ENCODE measurements at places on chromosomes 3 and 15.

GRCh38 chr15:90860450-90860849 is 7.9 kb upstream of the FURIN start:
- DNase-seq, result no peak

GRCh38 chr3:72054976-72055375 is 270.0 kb upstream of the PROK2 start:
- DNase-seq, result no peak

DNA sequence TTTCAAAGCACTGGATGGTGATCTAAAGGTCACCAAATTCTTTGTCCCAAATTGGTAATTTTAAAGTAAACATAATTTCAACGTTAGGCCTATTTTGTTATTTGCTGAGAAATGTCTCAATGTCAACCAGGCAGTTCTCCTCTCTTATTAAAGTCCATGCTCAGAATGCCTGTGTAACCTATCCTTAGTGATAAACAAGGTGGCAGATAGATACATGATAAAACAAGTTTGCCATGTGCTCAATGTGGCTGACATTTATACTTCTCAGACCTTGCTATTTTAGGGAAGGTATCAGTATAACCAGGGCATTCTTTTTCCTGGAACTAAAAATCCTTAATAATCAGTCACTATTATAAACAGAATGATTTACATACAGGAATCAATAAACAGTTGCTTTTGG is 8.5 kb downstream of the MBNL1 start:
- DNase-seq, result no peak

DNA sequence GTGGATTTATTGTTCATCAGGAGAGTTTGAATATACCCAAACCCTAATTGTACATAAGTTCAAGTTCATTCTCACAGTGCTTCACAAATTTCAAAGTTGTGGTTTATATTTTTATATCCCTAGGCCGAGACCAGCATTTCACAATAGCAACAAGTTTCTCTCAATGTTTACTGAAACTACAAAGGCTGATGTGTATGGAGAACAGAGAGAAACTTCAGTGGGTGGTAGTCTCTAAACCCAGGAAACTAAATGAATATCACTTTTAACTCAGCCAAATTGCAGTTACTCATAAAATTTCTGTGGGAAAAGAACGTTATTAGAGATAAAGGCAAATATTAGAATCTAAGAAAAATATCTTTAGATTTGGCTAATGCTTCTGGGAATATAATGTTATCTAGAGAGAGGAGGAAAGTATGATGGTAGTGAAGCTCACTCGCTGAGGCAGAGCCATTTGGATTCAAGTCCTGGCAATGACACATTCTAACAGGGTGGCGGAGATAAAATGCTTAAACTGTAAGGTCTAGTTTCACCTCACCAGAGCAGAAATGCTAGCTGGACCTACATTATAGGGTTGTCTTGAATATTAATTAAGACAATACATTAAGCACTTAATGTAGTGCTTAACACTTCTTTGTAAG is 514.8 kb downstream of the EPHA3 start:
- DNase-seq, result no peak

GRCh38 chr15:101116681-101116976 is 135.2 kb downstream of the CHSY1 start:
- no peak for DNase-seq

DNA sequence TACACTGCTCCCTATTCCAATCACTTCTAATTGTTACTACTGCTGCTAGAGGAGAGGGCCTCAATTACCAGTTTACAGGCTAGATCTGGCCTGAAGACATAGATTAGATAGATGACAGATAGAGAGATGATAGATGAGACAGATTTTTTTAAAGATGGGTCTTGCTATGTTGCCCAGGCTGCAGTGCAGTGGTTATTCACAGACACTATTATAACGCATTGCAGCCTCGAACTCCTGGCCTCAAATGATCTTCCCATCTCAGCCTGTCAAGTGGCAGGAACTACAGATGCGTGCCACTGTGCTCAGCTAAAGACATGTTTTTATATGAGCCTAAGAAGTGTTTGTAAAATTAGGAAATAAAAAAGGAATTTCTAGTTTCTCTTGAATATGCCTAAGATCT is 6.2 kb downstream of the SLC33A1 start:
- no peak for DNase-seq

GRCh38 chr3:14234251-14235002 is 55.8 kb downstream of the LSM3 start:
- no peak for DNase-seq

GRCh38 chr3:11077466-11077865 is 76.8 kb upstream of the HRH1 start:
- peak; percentile 7 for DNase-seq

GRCh38 chr15:101025896-101026631 is 106.9 kb downstream of the LRRK1 start:
- DNase-seq, result no peak

DNA sequence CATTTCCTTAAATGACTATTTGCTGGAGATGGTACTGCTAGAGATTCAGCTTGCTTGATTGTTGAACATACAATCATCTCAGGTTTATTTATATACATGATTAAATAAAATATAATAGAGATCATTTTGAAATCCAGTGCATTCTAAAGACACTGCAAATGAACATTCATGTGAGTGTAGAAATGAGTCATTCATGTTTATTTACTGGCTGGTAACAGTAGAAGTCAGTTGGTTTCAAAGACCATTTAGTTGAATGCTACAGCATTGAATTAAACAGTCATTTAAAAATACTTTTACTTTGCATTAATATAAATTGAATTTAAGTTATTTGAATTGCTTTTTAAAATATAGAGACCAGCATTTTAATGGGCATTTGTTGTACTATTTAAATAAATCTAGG is 551.9 kb upstream of the GOLIM4 start:
- no peak for DNase-seq

- no peak for DNase-seq
Observed at GRCh38 chr15:31606194-31606669, 279.6 kb downstream of the KLF13 start.

- DNase-seq, result no peak
Observed at GRCh38 chr15:101001056-101001455, 81.9 kb downstream of the LRRK1 start.

DNA sequence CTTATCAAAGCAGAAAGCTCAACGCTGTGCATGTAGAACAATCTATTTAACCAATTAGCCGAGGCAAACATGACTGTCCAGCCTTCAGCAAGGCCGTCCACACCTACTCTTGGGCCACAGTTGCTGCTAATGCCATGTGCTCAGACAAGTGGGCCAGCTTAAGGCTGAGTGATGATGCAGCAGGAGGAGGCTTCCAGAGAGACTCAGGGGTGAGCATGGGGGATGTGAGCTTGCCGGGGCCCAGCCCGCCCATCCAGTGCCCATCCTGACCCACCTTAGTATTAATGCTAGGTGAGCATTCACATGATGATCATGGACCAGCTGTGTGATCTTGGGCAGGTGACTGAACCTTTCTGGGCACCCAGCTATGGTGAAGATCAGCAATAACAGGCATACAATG is 150.1 kb downstream of the TPRA1 start:
- DNase-seq, result no peak

- DNase-seq, result no peak
Observed at GRCh38 chr15:89649716-89650115, 5.6 kb downstream of the KIF7 start.

DNA sequence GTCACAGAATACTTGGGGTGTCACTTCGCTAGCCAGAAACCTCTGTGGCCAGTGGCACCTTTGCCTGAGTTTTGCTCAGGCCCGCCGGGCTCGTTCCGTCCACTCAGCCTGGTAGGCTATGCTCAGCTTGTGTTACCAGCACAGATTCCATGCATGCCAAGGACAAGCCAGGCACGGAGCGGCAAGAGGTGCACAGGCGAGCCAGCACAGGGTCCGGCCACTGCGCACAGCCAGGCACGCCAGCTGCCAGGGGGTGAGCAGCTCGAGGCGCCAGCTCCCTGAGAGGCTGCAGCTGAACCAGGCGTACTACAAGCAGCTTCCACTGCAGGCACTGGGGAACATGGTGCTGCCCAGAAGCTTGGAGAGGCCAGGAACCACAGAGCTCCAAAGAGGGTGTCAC is 14.7 kb downstream of the PCYT1A start:
- DNase-seq, result no peak

GRCh38 chr15:99371180-99372103 is 120.2 kb downstream of the LRRC28 start:
- no peak for DNase-seq

GRCh38 chr15:65979316-65979715 is 110.0 kb downstream of the RAB11A start:
- no peak for DNase-seq

DNA sequence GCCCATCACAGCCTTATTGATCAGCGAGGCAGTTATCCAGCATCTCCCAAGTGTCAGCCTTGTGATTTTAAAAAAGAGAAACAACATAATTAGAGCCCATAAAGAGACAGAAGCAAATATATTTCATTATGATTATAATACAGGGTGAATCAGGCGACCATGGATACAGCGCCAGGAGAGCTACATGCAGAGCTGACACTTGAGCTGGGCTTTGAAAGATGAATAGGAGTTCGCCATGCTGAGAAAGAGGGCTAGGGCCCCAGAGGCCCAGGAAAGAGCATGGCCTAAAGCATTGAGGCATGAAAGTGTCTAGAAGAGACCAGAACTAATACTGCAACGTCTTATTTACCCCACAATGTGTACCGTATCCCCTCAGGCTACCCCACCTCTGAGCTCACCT is 4.2 kb upstream of the CORO2B start:
- no peak for DNase-seq

DNA sequence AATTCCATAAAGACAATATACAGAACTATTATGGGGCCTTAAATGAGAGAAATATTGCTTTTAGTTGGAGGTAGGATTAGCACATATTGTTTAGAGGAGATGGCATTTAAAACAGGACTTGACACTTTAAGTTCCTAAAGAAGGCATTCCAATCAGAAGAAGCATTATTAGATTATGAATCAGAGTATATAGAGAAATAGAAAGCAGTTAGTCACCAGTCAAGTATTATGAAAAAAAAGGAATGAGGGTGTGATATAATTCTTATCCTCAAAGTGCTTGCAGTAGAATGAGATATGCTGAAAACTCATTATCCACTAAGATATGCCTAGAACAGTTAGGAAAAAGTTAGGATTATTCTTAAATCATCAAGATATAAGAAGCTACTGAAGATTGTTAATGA is 456.2 kb downstream of the ZNF385D start:
- no peak for DNase-seq

GRCh38 chr3:69266585-69266984 is 119.3 kb downstream of the FRMD4B start:
- no peak for DNase-seq

DNA sequence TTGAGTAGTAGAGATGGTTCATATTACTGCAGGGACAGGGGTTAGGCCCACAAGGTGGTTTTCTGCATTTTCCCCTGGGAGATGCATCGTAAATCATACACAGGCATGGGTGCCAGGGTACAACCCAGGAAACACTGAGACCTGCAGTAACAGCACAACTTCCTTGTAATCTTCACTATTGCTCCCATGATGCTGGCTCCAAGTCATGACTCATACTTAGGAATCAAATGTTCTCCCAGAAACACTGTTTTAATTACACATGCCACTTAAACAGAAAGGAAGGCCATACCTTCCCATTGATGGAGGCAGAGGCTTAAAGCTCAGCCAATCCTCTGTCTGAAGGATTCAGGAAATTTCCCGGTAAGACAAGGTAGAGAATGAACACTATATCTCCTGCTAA is 106.5 kb downstream of the ERC2 start:
- no peak for DNase-seq

DNA sequence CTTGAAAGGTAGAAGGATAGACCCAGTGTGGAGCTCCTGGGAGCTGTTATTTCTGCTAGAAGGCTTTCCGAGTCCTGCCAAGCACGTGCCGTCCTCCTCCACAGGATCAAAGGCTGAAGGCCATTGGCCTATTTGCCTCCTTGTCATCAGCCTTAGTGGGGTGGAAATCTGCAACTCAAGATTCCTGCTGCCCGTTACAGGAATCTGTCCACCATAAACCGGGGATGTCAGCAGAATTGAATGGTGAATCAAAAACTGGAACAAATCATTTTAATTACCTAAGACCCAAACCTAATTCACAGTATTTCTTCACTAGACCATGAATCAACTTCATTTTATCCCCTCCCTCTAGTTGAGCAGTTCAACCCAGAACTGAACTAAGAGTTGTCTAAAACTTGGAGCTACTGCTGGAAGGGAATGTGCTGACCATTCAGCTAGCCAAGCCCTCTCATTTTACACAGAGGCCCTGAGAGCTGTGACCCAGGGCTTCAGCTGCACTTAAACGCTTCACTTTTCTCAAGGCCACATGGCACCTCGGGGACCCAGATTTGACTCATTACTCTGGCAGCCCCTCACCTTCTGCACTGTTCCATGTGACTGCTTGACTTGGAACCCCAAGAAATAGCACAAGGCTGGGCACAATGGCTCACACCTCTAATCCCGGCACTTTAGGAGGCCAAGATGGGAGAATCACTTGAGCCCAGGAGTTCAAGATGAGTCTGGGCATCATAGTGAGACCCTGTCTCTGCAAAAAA is 36.8 kb upstream of the KIF23 start:
- DNase-seq, result no peak

DNA sequence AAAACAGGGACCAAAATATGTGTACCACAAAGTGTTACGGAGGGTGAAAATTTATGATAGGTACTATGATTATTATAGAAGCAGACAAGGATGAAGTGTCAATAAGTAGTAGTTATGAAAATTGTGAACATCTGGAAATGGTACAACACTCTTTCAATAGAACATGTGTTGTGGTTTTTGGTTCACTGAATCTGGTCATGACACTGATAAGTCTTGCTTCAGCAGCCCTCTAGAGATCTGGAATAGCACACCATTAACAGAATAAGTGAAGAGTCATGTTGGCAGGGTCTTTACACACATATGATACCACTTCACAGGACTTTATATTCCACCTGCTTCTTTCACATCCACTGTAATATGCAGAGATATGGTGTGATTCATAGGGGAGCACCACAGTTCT is 985.2 kb upstream of the SEMA6D start:
- DNase-seq, result no peak

DNA sequence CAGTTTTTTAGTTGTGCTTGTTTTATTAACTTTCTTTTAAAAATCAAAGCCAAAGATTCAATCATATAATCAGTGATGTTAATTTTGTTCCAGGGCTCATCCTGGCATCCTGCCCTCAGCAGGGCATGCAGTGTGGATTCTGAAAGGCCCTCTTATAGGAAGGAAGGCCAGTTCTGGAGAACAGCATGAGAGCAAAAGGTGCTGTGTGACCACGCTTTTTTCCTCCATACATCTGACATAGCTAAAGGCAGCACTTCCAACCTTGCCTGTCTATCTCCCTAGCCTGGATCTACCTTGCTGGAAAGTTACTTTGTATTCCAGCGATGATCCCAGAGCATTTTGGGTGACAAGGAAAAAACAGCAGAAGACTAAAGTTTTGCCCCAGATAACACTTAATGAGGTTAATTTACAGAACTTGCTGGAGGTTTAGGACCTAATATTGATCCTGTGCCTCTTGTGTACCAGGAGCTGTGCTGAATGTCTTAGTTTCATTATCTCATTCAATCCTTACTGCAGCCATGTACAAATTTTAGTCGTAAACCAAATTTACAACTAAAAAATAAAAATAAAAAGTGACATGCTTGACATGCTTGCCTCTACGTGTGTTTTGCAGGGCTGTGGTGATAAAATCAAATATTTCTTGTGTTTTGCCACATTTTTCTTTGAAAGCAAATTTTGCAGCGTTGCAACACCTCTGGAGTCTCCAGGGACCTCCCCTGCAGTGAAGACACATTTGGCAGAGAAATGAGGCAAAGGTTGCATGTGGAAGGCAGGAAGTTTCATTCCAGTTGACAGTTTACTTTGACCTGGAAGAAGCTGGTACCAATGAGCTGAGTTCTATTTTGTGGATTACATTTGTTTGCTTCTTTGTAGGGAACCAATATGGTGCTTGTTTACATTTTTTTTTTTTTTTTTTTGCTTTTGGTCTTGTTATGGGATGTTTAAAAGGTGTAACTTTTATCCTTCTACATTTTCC is 13.2 kb downstream of the IL1RAP start:
- DNase-seq, result peak; percentile 48
